ENCODE measurements at places on chromosomes 4 and X. TPM values are rescaled to one million over a fixed set of nuclear protein-coding genes. Genes with fewer than 3 reads are reported as not detected.

Gene VSIG1
- polyA plus RNA-seq: not detected

DNA sequence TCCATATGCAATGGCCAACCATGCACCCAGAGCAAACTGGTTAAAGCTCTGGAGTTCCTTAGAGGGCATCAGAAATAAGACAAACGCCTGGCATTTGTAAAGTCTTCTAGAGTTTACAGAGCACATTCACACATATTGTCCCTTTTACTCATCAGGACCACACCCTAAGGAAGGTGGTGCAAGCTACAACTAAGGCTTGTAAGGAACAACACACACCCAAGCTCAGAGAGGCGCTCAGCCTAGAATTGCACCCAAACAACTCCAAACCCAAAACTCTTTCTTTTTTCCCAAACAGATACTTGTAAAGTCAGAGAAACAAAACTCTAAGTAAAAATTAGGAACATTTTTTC is 46.1 kb downstream of the SMPX start:
- no peak for DNase-seq

GRCh38 chr4:7206911-7207567 is 14.7 kb downstream of the SORCS2 start:
- DNase-seq: no peak

GRCh38 chrX:147763131-147763530 is 148.6 kb upstream of the FMR1 start:
- DNase-seq: no peak

DNA sequence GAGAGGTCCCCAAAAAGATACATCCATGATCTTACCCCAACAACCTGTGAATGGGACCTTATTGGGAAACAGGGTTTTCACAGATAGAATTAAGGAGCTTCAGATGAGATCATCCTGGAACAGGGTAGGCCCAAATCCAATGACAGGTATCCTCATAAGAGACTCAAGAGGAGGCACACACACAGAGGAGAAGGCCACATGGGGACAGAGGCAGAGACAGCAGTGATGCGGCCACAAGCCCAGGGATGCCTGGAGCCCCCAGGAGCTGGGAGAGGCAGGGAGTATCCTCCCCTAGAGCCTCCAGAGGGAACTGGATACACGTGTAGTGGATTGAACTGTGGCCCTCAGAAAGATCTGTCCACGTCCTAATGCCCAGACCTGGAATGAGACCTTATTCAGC is 82.3 kb downstream of the PRKX start:
- DNase-seq: no peak
